ENCODE measurements at places on chromosomes 16 and 17.

- no peak for DNase-seq
Observed at GRCh38 chr17:76772842-76773525, 35.1 kb downstream of the MFSD11 start.

GRCh38 chr17:83146347-83146746 lies 66.9 kb downstream of the METRNL start:
- no peak for DNase-seq

- DNase-seq = no peak
Observed at GRCh38 chr17:41633556-41634199, 9.3 kb upstream of the KRT17 start.

GRCh38 chr16:83727018-83727417 lies 80.8 kb upstream of the HSBP1 start:
- no peak for DNase-seq

- DNase-seq = no peak
Observed at GRCh38 chr17:17269926-17270773, 10.9 kb downstream of the COPS3 start.

DNA sequence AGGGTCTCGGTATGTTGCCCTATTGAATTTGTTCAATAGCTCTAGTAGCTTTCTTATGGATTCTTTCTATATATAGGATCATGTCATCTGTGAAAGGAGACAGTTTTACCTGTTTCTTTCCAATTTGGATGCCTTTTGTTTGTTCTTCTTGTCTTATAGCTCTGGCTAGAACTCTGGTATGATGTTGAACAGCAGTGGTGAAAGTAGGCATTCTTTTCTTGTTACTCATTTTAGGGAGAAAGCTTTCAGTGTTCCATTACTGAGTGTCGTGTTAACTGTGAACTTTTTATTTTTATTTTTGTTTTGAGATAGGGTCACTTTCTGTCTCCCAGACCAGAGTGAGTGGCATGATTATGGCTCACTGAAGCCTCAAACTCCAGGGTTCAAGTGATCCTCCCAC lies 21.2 kb downstream of the EFCAB5 start:
- no peak for DNase-seq

GRCh38 chr17:78539781-78540180 lies 37.4 kb downstream of the DNAH17 start:
- DNase-seq = no peak

GRCh38 chr17:47719411-47720152 lies 13.5 kb upstream of the TBX21 start:
- no peak for DNase-seq

DNA sequence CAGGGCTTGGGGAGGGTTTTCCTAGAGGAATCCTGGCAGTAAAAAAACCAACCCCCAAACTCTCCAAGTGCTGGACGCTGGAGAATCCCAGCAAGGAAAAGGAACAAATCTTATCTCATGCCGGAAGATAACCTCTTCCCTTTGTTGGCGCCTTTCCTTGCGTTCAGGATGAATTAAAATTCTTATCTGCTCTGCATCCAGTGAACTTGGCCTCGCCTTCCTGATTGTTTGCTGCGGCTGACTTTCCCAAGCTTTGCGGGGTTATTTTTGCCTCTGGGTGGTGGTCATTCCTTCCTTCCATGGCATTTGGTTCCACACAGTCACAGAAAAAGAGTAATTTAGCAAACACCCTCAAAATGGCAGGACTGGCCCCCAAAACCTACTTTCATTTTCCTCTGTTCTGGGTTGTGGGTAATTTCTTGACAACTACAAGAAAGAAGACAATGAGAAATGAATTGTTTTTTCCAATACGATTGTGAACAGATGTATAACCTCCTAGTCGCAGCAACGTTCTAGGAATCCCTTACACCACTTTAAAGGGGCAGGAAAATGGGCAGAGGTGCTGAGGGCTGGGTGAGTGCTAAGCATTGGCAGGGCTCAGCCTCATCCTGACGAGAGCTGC lies 77.8 kb downstream of the MRC2 start:
- DNase-seq = no peak

DNA sequence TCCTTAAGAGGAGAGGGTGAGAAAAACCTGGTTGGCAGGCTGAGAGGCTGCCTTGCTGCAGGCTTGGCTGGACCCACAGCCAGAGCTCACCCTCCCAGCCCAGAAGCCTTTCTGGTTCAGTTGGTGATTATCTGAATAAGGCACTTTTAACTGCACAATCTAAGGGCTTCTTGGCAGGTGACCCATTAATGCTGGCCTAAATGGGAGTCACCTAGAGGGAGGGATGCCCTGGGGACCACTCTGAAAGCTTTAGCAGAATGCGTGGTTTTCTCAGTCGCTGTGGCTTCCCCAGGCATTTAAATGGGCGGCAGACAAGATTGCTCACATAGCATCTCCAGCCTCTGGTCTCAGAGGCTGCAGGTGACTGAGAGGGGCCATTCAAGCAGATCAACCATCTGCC lies 33.2 kb upstream of the SHISA9 start:
- DNase-seq = no peak

GRCh38 chr17:60168654-60169053 lies 18.9 kb downstream of the CA4 start:
- DNase-seq = no peak

DNA sequence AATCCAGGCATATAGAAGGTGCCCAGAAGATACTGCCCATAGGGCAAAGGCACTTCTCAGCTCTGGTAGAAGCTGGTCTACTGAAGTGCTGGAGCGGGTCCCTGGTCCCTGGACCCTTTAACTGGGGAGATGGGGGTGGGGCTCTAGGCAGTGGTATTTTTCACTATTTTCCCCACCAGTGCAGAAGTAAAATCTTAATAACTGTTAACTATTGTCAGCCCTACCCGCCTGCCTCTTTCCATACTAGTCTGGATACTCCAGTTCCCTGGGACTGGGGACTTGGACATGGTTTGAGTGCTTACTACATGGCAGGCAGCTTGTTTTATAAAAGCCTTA lies 24.6 kb downstream of the IGF2BP1 start:
- DNase-seq = no peak

Data from lung (tissue), 17 donors.